Stimulated activated CD8-positive, alpha-beta memory T cell treated with anti-CD3 and anti-CD28 coated beads, Interleukin-7, amount 100 ng/mL, for 1 hour (primary cell): ENCODE measurements at places on chromosomes 6 and 20.
A peak's percentile ranks its signal among the peaks of the same experiment; 100 is the strongest.

DNA sequence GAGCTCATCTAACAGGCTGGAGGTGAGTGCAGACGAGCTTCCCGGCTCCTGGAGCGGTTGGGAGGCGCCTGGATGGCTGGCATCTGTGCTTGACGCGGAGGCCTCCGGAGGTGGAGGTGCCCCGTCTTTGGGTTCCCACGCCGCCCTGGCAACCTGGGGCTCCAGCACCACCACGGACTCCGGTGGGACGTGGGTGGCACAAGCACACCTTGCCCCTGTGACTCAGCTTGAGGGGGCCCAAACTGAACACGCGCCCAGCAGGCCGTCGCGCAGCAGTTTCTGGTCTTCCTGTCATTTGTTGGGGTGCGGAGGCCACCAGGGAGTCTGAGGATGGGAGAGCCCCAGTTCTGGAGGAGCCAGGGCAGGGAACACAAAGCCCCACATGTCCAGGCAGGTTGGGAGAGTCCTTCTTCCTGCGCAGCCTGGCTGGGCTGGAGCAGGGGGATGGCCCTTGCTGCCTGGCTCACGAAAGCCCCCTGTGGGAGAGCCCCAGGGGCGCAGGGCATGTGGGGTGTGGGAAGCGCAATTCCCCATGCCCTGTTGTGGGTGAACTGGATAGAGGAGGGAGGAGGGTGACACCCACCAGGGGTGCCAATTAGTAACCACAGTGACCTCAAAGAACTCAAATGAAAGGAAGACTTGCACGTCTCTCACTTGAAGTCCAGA is 1378.6 kb upstream of the DEFB115 start:
- no peak for DNase-seq

DNA sequence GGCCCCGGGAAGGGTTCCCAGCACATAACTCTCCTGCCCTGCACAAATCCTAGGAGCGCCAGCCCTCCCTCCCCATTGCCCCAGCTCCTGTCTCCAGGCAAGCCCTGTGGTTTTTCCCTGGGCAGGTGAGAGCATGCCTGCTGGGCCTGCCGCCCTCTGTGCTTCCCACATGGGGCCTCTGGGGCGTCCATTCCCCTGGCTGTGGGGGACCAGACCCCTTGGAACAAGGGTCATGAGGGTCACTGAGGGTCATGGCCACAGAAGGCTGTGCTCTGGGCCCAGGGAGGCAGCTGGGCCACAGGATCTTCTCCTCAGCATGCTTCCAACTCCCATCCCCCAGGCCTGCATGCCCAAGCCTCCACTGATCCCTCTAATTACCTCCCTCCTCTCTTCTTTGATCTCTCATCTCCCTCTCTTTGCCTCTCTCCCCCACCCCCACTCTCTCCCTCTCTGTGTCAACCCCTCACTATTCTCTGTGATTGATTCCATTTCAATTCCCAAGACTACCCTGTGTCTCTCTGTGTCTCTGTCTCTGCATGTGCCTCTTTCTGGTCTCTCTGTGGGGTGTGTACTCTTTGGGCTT is 6.1 kb downstream of the MDFI start:
- no peak for DNase-seq

GRCh38 chr6:54087721-54088120 is 23.5 kb upstream of the MLIP start:
- no peak for DNase-seq

GRCh38 chr6:43171707-43172103 is 636 bp downstream of the SRF start:
- no peak for DNase-seq

GRCh38 chr20:64200740-64201139 is 36.5 kb downstream of the MYT1 start:
- no peak for DNase-seq

DNA sequence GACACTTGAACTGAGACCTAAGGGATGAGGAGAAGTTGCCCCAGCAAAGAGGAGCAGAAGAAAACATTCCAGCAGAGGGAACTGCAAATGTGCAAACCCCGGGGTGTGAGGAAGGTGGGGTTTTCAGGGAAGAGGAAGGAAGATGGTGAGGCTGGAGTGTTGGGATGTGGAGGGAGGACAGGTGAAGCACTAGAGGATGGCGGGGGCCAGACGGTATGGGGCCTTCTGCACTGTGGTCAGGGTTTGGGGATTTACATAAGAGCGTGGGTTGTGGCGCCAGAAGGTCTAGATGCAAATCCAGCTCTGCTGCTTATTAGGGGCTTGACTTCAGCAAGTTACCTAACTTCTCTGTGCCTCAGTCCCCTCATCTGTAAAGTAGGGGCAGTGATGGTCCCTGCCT is 16.0 kb downstream of the DLGAP4 start:
- no peak for DNase-seq

GRCh38 chr20:58692579-58693225 is at the start of gene NPEPL1:
TSS of gene NPEPL1 (plus strand) at chr20:58692800. CDS start at chr20:58692901, 101 bp downstream.
- peak; percentile 31 for DNase-seq

DNA sequence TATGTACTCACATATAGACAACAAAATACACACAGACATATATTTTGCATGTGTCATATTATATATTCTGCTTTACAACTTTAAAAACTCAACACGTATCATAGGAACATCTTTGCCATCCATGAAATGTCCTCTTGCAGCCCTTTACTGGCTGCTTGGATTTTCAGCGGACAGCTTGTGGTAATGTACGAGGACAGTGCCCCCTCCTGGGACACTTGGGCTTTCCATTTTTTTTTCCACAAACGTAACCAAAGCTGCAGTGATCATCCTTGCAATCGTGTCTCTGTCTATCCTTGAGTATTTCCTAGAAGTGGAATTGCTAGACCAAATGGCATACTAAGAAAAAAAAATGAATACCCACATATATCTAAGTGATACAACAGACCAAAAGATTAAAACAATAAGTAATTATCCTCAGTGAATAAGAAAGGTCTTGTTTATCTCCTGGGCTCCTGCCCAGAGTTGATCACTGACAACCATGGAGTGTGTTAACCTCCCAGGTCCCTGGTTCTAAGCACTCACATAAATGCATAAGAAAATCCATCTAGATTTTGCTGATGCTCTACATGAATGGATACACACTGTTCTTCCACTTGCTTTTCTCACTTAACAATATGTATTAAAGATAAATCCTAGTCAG is 18.1 kb downstream of the BPI start:
- no peak for DNase-seq

DNA sequence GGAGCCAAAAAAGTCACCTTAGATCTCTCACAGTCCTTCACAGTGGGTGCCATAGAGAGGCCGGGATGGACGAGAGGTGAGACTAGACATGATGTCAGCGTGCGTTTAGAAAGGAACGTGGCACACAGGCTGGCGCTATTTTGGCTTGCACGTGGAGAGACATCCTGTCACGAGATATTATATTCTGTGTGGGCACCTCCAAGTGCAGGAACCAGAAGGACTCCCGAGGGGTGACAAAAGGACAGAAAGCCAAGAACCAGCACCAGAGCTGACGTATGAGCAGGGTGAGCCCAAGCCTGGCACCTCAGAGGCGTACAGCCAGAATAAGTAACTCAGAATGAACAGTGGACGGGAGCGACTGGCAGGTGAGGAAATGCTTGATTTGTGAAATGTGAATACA is 49.9 kb upstream of the QKI start:
- no peak for DNase-seq

DNA sequence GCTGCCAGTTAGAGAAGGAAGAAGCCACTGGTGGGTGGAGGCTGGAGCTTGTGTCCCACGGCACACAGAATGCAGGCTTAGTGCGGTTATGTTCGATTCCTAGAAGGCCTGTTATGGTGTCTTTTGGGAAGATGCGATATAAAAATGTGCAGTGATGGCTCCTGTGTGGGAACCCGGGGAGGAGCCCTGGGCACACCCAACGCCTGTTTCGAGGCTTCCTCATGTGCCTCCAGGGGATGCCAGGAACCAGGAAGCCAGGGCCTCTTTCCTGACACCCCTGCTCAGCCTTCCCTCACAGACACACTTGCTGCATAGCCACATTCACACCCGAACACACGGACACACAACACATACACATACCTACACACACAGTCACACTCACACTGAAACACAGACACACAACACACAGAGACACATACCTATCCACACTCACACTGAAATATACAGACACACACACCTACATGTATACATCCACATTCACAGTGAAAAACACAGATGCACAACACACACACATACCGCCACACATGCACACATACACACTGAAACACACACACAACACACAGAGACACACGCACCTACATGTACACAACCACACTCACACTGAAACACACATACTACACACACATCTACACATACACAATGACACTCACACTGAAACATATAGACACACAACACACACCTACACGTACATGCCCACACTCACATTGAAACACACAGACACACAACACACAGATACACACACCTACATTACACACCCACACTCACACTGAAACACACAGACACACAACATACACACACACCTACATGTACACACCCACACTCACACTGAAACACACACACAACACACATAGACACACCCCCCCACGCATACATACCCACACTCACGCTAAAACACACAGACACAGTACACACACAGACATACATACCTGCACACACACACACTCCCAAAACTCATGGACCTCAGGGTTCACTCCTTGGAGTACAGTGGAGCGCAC is 1.2 kb upstream of the CST11 start:
- no peak for DNase-seq

DNA sequence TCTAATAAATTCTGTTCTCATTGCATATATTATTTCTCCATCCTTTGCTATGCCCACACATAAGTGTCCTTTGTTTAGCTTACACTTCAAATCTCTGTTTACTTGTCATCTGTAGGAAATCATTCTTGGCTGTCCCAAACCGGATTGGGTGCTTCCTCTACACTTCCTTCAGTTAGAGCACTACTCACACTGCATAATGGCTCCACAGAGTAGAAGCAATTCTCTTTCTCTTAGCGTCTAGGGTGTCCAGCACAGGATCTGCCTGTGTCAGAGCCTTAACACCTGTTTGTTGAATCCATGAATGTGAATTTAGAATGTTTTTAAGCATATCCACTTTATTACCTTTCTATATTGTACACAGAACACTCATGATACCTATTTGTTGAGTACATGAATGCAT is 87.0 kb upstream of the BMP2 start:
- no peak for DNase-seq

DNA sequence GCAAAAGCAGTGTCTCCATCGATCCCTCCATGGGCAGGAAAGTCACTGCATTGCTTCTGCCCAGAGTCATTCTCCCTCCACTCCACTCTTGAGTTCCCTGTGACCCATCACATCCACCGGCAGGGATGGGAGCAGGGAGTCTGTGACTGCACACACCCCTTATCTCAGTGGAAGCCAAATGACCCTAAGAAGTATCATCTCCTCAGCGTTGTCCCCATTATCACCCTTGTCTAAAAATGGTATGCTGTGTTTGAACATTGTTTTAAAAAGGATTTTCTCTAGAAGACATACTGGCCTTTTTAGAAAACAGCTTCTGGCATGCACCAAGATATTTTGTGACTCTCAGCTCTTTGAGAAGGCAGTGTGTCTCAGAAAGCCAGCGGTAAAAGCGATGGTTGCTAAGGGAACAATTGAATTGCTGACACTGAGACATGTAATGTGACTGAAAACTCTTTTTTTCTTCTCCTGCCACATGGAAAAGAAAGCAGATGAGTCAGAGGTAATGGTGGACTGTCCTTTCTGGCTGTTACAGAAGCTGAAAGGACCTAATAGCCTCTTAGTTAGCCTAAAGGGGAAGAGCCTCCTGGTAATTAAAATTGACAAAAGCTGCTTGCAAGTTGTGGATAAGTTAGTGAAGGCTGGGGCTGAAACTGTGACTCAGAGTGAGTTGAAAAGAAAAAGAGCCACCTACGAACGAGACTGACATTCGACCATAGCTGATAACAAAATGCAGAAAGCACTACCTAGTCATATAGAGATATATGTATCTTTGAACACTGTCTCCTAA is 120.5 kb downstream of the MAP3K7 start:
- DNase-seq, result no peak

- no peak for DNase-seq
Observed at GRCh38 chr6:163776906-163777686, 362.6 kb downstream of the QKI start.

- no peak for DNase-seq
Observed at GRCh38 chr6:109013656-109014305, 80.9 kb downstream of the SESN1 start.

DNA sequence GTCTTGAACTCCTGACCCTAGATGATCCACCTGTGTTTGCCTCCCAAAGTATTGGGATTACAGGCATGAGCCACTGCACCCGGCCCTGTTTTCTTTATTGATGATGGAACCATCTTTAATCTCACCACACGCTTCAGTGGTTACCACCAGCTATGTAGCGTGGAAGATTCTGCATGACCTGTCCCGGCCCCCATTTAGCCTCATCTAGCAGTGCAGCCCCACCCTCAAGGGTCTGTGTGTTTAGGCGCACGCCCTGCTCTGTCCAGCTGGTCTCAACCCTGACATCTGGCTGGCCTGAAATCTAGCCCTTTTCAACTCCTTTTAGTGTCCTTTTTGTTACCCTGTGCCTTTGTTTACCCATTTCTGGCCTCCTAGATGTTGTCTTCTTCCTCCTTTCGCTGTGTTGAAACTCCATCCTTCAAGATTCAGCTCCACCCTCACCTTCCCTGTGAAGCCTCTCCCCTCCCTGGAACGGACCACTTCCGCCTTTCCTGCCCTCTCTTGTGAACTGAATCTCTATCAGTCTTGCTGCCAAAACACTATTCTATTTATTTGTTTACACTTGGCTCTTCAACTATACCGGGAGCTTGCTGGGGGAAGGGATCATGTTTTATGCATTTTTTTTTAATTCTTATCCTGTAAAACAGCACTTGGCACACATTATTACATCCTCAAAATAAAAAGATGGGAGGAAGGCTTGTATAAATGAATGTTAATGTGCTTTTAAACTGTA is 101.0 kb upstream of the MTHFD1L start:
- no peak for DNase-seq

DNA sequence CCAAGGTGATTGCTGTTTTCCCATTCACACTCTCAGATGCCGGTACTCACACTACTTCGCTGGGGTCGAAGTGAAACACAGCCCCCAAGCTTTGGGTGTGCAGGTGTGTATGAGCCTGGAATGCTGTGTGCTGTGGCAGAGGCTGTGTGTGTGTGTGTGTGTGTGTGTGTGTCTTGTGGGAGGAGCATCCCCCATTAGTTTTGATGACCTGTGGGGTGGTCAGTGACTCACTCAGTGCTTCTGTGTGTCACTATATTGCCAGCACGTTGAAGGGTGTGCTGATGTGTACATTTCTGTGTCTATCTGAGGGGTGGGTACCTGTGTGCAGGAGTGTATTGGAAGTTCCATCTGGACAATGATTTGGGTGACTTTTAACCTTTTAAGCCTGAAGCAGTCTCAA is 5.0 kb upstream of the SLC12A5 start:
- DNase-seq, result no peak

DNA sequence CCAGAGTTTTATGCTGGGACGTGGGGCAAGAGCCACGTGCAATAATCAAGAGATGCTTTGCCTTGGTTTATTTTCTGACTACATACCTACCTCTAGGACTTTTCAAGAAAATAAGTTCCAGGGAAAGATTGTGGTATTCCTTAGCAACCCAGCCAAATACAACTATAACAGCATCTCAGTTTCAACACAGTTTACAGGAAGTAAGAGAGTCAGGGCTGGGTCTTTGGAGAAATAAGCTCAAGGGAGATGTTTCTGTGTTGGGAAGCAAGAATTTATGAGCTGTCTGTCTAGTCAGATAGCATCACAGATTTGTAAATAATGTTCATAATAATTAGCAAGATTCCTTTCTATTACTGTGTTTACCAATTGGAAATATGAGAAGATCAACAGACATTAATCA is 35.1 kb downstream of the MAP3K5 start:
- no peak for DNase-seq

GRCh38 chr20:8055096-8055495 is 35.5 kb upstream of the TMX4 start:
- no peak for DNase-seq
